ENCODE measurements at places on chromosomes 5 and 9. TPM values are rescaled to one million over a fixed set of nuclear protein-coding genes. Genes with fewer than 3 reads are reported as not detected.

SLC2A8 gene
- total RNA-seq, result 2.1 TPM

PDE6A gene
- total RNA-seq, result not detected

RORB gene
- total RNA-seq, result 0.04 TPM

CARTPT gene
- not detected for total RNA-seq

BARHL1 gene
- not detected for total RNA-seq

GPBP1 gene
- 87.9 TPM for total RNA-seq

TAF1L gene
- not detected for total RNA-seq

MTX3 gene
- total RNA-seq, result 18.1 TPM

CDC20B gene
- not detected for total RNA-seq

SLC46A2 gene
- not detected for total RNA-seq

DNA sequence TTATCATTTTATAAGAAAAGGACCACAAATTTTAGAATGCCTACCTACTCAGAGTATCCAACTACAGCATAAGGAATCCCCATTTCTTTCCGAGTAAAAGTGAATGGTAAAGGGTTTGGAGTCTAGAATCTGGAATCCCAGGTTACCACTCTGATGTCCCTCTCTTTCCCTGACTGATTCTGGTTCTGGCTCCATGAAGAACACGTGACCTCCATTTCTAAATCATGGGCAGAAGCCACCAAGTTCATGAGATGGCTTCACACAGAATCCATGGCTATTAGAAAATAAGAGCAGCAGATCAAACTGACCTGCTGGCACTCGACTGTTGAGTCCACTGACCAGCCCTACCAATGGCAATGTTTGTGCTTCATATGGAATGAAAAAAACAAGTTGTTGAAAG is 40.7 kb downstream of the PFDN1 start:
- no peaks in the 10 kb centered on the region for H3K27me3 ChIP-seq
- H3K4me1 ChIP-seq, result peaks cover 57% of the 10 kb centered on the region
- DNase-seq, result no peak
- no peak overlapping the region for H3K4me3 ChIP-seq

- DNase-seq, result no peak
- no peaks in the 10 kb centered on the region for H3K4me1 ChIP-seq
- H3K4me3 ChIP-seq, result no peak overlapping the region
- no peaks in the 10 kb centered on the region for H3K27me3 ChIP-seq
These were observed 90.6 kb downstream of the CNTLN start for GRCh38 chr9:17225407-17225806.

- no peaks in the 10 kb centered on the region for H3K4me1 ChIP-seq
- no peaks in the 10 kb centered on the region for H3K27me3 ChIP-seq
- no peaks in the 10 kb centered on the region for H3K36me3 ChIP-seq
These were observed 1126.9 kb upstream of the DMAC1 start for GRCh38 chr9:8926461-8926860.

- H3K36me3 ChIP-seq, result peaks cover 3% of the 10 kb centered on the region
- peaks cover 61% of the 10 kb centered on the region for H3K4me1 ChIP-seq
- H3K27me3 ChIP-seq, result no peaks in the 10 kb centered on the region
- H3K27ac ChIP-seq, result peak overlapping the region; percentile 94
- peak; percentile 85 for DNase-seq
- no peak overlapping the region for H3K4me3 ChIP-seq
These were observed 32.0 kb upstream of the ADAM19 start for GRCh38 chr5:157607371-157608161.

DNA sequence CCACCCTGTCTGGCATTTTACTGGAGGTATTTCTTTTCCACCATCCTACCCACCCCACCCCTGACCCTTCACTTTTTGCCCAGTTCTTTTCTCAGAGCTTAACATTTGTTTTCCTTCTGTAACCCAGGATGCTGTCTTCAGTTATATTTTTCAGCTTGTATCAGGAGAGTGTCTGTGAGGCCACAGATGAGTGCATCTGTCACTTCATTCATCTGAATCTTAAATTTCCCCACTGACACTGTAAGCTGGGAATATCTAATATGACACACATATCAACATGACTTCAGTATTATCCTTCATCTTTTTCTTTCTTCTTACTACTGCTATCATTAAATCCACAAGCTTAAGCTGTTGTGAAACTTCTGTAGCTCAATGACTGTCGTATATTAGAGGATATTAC is 4.9 kb downstream of the MARCHF3 start:
- H3K4me3 ChIP-seq, result no peak overlapping the region
- peaks cover 18% of the 10 kb centered on the region for H3K4me1 ChIP-seq
- no peaks in the 10 kb centered on the region for H3K36me3 ChIP-seq
- H3K27ac ChIP-seq, result no peak overlapping the region
- H3K27me3 ChIP-seq, result no peaks in the 10 kb centered on the region

DNA sequence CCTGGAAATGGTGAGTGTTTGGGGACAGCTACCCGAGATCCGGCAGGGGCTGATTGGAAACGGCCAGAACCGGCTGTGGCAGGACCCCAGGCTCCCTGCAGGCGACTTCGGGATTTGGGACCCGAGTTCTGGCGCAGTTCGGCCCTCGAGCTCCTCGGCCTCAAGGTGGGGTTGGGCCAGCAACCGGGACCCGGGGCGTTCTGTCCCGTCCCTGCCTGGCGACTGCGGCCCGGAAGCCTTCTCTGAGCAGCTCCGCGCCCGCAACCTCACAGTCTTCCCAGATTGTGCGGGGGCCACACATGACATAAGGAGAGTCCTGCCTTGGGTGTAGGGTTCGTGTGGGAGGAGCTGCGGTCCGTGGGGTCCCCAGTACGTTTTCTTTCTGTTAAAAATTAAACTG is 23.2 kb upstream of the NEURL1B start:
- H3K4me3 ChIP-seq, result no peak overlapping the region
- H3K27me3 ChIP-seq, result no peaks in the 10 kb centered on the region
- no peak overlapping the region for H3K27ac ChIP-seq
- no peaks in the 10 kb centered on the region for H3K4me1 ChIP-seq

GRCh38 chr9:21803649-21804048 is 1.2 kb downstream of the MTAP start:
- peak overlapping the region; percentile 99 for H3K4me3 ChIP-seq
- no peak for DNase-seq
- H3K27me3 ChIP-seq, result peaks cover 6% of the 10 kb centered on the region
- H3K4me1 ChIP-seq, result peaks cover 45% of the 10 kb centered on the region

DNA sequence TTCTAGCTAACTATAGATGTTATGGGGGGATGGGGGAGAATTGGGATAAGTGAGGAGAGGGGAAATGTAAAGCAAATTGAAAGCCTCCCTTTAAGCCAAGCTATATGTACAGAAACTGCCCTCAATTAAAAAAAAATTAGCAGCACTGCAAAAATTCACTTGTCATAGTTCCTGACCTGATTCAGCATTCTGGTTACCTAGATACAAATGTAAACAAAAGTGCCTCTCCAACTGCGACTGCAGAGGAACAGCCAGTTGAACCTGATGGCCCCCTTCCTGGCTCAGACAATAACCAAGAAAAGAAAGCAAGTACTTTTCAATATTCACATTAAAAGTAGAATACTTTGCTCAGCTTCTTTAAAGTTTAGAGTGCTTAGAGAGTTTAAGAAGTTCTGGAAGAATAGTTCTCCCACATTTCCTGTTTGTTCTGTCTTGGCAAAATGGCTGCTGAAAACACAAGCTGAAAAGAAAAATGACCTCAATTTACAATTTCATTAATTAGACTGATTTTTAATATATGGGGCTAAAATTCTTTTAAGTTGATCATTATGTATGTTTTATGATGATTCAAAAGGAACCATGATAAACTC is 1.5 kb downstream of the FAM81B start:
- H3K4me3 ChIP-seq, result no peak overlapping the region
- no peak overlapping the region for H3K27ac ChIP-seq
- DNase-seq, result no peak
- H3K36me3 ChIP-seq, result no peaks in the 10 kb centered on the region

DNA sequence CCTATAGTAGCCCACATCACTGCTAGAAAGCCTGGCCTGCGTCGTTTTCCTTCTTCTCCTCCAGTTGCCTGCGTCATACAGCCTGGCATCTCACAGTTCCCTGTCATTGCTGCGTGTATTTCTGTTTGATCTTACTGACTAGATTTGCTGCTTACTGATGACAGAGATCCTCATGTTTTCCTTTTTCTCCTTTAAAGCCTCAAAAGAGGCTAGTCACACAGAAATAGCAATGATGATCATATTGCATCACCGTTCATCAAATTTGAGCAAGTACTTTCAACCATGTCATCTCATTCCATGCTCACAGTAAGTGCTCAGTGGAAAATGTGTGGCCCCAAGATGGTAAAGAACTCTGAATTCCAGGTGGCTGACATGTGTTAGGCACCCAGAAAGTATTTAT is 76.8 kb downstream of the MVB12B start:
- H3K36me3 ChIP-seq, result no peaks in the 10 kb centered on the region
- H3K4me1 ChIP-seq, result peaks cover 19% of the 10 kb centered on the region
- H3K4me3 ChIP-seq, result no peak overlapping the region
- H3K27me3 ChIP-seq, result no peaks in the 10 kb centered on the region
- H3K27ac ChIP-seq, result no peak overlapping the region

- H3K27me3 ChIP-seq, result no peaks in the 10 kb centered on the region
- DNase-seq, result no peak
- no peak overlapping the region for H3K4me3 ChIP-seq
- peaks cover 29% of the 10 kb centered on the region for H3K36me3 ChIP-seq
- H3K27ac ChIP-seq, result no peak overlapping the region
- peaks cover 25% of the 10 kb centered on the region for H3K4me1 ChIP-seq
These were observed 42.3 kb downstream of the B4GALT1 start for GRCh38 chr9:33124751-33125381.

- H3K27ac ChIP-seq, result no peak overlapping the region
- no peaks in the 10 kb centered on the region for H3K36me3 ChIP-seq
- no peak for DNase-seq
- no peaks in the 10 kb centered on the region for H3K4me1 ChIP-seq
- H3K4me3 ChIP-seq, result no peak overlapping the region
These were observed 37.5 kb upstream of the RXRA start for GRCh38 chr9:134288746-134289145.

DNA sequence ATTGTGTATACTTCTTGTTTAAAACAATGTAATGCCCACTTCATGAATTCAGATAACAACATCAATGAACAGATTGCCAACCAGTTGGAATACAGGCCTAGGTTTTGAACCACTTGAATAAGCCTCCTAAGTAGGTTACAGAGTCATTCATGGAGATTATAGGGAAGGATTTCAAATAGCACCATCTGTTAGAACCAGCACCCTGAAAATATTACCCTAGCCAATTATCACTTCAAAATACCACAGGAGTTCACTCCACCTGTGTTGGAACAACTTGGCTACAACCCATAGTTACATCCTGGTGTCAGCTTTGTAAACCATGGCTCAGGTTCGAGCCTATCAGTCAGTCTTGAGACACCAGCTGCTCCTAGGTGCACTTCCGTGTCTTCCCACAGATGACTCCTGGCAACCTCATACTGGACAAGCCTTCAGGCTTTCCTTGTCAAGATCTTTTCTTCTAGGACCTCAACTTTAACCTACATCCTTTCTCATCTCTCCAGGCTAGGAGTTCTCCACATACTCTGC is 350.0 kb downstream of the DEPDC1B start:
- no peak for DNase-seq
- H3K4me3 ChIP-seq, result no peak overlapping the region
- no peaks in the 10 kb centered on the region for H3K36me3 ChIP-seq
- H3K27me3 ChIP-seq, result no peaks in the 10 kb centered on the region
- H3K4me1 ChIP-seq, result no peaks in the 10 kb centered on the region

DNA sequence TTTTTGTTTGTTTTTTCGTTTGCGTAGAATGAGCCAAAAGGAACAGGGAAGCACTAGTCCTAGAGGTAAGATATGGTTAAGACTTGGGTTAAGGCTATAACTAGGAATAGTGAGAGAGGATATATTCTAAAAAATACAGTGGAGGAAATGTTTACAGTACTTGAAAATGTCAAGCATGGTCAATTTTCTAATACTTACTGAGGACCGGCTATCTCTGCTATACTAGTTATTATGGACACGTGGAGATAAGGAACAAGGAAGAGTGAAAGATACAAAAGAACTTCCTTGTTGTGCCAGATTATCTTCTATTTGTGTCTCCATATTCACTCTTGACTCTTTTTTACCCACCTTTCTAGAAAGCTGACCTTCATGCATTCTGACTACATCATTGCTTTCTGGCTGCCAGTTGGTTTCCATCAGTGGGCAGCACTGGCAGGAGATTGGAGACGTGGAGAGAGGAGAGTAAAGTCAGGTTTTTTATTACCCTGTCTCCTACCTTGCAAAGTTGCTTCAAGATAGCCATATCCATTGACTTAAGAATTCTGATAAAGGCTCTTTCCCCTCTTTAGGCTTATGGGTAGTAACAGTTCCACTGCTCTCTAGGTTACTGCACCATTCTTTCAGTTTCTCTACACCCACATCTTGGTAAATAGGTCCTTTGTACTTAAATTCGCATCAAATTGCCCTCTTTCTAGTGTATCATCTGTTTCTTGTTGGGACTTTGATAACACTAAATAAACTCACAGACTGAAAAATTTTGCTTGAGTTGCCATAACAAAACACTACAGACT is 9.0 kb upstream of the RFX3 start:
- H3K27me3 ChIP-seq, result no peaks in the 10 kb centered on the region
- H3K4me3 ChIP-seq, result peak overlapping the region; percentile 8
- H3K4me1 ChIP-seq, result peaks cover 40% of the 10 kb centered on the region
- peak; percentile 11 for DNase-seq
- peak overlapping the region; percentile 67 for H3K27ac ChIP-seq
- peaks cover 18% of the 10 kb centered on the region for H3K36me3 ChIP-seq

- DNase-seq, result no peak
- peaks cover 27% of the 10 kb centered on the region for H3K36me3 ChIP-seq
- H3K27me3 ChIP-seq, result no peaks in the 10 kb centered on the region
- H3K27ac ChIP-seq, result no peak overlapping the region
These were observed 43.4 kb downstream of the PPARGC1B start for GRCh38 chr5:149773291-149774095.

GRCh38 chr5:158462349-158463114 is 603.6 kb upstream of the CLINT1 start:
- H3K27ac ChIP-seq, result no peak overlapping the region
- H3K4me3 ChIP-seq, result no peak overlapping the region
- H3K4me1 ChIP-seq, result peaks cover 16% of the 10 kb centered on the region
- no peaks in the 10 kb centered on the region for H3K36me3 ChIP-seq
- no peak for DNase-seq

- no peak overlapping the region for H3K27ac ChIP-seq
- H3K4me1 ChIP-seq, result no peaks in the 10 kb centered on the region
- no peak overlapping the region for H3K4me3 ChIP-seq
- no peaks in the 10 kb centered on the region for H3K27me3 ChIP-seq
- no peaks in the 10 kb centered on the region for H3K36me3 ChIP-seq
These were observed 70.0 kb upstream of the GFPT2 start for GRCh38 chr5:180423133-180423532.

DNA sequence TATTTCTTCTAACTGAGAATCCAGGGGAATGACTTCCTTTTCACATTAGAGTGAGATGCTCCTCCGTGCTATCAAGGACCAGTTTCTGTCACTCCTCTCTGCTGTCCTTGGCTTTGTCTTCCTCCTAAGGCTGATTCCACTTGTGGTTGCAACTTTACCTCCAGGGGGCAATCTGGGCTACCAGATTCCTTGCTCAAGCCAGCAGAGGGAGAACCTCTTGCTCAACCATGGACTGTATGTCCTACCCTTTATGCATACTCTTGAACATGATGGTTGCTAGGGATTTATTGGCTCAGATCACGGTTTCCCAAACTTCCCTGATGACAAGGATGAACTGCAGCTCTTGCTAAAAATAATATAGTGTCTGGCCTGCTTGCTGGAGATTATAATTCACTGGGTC is 24.0 kb downstream of the NNT start:
- no peaks in the 10 kb centered on the region for H3K27me3 ChIP-seq
- H3K27ac ChIP-seq, result no peak overlapping the region
- peaks cover 20% of the 10 kb centered on the region for H3K36me3 ChIP-seq
- H3K4me1 ChIP-seq, result peaks cover 6% of the 10 kb centered on the region

All from activated CD8-positive, alpha-beta T cell treated with anti-CD3 and anti-CD28 coated beads for 36 hours (primary cell).